CD4-positive, alpha-beta T cell treated with Interleukin-4 for 1 hour (primary cell): ENCODE measurements at places on chromosomes 12 and 14.

DNA sequence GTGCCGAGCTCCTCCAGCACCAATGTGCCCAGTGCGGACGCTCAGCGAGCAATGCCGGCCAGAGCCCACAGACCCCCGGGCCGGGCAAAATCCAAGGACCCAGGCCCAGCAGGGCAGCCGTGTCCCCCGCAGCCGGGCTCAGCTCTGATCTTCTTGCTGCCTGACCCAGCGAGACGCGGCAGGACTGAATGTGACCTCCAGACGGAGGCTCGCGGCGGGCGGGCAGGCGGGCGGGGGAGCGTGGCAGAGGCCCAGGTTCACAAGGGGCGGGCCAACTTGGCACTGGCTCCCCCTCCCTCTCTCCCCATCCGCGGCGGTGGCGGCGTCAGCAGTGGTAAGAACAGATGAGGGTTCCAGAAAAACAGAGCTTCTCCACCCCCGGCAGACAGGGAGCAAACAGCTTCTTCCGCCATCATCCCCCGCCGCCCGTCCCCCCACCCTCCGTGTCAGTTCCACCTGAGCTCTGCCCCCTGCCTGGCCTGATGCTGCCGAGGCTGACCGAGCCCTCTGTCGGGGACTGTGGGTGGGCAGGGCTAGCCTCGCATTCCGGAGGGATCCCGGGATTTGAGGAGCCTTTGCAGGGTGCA lies 94.3 kb downstream of the RFLNA start:
- peak; percentile 59 for DNase-seq

DNA sequence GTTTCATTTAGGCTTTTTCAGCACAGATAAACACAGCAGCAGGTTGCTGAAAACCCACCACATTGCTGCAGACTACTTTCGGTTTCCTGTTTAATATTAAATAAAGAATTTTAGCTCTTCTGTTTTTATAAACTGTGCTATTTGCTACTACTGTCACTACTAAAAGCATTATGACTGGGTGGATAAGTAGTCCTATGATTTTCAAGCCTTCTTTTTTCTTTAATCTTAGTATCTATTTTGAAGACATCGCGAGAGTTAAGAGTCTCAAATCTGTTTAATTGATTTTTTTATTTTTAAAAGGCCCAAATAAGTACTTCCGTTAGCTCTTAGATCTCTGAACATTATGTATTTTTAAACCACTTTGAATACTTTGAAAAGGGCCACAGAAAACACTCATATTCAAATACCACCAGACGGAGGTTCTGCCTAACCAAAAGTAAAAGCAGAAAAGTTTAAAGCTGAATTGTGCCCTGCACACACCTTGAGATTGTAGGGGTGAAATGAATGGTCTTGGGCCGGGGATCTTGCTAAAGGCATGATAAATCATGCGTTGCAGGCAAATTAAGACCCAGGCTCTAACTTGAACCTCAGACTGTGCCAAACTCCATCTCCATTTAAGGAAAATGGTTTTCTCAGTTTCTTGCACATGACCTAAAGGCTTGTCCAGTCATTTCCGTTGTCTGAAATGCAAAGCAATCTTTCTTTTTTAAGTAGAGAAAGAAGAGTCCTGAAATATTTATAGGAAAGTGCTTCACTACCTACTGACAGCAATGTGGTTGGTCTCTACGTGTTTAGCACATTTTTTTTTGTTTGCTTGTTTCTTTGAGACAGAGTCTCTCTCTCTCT lies 13.6 kb upstream of the FOXN3 start:
- DNase-seq = peak; percentile 83

DNA sequence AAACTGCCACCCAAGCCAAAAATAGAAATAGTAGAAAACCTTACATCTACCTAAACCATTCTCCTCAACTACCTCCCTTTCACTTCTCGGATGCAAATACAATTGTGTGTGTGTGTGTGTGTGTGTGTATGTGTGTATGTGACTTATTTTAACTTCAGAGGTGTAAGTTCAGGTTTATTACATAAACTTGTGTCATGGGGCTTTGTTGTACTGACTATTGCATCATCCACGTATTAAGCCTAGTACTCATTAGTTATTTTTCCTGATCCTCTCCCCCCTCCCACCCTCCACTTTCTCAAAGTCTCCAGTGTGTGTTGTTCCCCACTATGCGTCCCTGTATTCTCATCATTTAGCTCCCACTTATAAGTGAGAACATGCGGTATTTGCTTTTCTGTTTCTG lies 592.5 kb upstream of the ATP2B1 start:
- no peak for DNase-seq

- DNase-seq = peak; percentile 75
These were observed 114.8 kb downstream of the PLXNC1 start for GRCh38 chr12:94263011-94263811.

- no peak for DNase-seq
These were observed 20.7 kb downstream of the ACACB start for GRCh38 chr12:109137055-109137454.

- no peak for DNase-seq
These were observed 507 bp upstream of the CD9 start for GRCh38 chr12:6199531-6200255.

GRCh38 chr12:21852251-21852650 lies 77.7 kb upstream of the KCNJ8 start:
- DNase-seq = no peak

- no peak for DNase-seq
These were observed 88.6 kb downstream of the RAD51B start for GRCh38 chr14:67908052-67908754.

- no peak for DNase-seq
These were observed 27.9 kb downstream of the HNRNPC start for GRCh38 chr14:21241218-21241819.

- no peak for DNase-seq
These were observed 109.7 kb downstream of the ADGRD1 start for GRCh38 chr12:131063413-131063812.

DNA sequence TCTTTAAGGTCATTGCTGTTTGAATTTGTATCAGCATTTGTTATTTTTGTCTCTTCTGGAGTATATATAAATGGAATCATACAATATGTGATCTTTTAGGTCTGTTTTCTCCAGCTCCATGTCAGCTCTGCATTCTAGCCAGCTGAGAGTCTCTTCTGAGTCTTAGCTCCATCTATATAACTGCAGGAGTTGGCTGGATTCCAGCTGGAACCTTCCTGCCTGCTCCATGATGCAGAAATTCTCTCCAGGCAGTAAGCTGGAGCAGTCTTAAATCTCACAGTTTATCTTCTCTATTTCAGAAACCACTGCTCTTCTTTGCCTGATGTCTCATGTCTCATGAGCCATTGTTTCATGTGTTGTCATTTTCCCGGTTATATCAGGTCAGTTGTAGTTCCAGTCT lies 827.6 kb downstream of the NRXN3 start:
- DNase-seq = no peak

DNA sequence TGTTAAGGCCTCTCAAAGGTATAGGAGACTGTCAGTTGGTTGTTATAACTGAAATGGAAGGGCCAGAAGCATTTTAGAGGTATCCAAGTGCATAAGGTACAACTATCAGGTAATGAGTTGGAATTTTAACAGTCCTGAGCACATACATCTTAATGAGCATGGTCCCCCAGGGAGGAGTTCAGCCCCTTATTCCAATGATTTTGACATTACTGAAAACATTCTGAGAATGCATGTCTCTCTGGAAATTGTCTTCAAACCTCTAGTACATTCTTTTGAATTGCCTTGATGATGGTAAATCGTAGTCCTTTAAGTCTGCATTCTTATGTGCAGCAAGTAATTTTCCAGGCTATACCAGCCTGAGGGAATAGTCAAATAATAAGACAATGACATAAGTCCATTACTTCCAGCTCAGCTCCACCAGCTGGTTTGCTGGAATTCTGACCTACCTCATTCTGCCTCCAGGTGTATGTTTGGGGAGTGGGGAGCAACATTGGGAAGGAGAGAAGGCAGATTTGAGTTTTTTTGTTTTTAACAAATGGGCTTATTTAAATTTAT lies 239.2 kb downstream of the MSRB3 start:
- DNase-seq = no peak

- no peak for DNase-seq
These were observed 194.4 kb upstream of the CCDC196 start for GRCh38 chr14:66291756-66292155.

- DNase-seq = no peak
These were observed 1.1 kb downstream of the IFI27L2 start for GRCh38 chr14:94128216-94128839.

DNA sequence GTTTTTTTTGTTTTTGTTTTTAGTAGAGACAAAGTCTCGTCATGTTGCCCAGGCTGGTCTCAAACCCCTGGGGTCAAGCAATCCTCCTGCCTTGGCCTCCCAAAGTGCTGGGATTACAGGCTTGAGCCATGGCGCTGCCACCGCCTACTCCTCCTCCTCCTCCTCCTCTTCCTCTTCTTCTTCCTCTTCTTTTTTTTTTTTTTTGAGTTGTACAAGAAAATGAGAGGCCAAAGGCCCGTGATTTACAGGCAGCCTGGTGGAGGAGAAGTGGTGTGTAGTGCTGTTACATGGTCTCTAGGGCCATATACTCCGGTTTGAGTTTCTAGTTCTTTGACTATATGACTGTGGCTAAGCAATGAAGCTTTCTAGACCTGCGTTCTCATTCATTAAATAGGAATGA lies 29.6 kb upstream of the SPPL3 start:
- no peak for DNase-seq

DNA sequence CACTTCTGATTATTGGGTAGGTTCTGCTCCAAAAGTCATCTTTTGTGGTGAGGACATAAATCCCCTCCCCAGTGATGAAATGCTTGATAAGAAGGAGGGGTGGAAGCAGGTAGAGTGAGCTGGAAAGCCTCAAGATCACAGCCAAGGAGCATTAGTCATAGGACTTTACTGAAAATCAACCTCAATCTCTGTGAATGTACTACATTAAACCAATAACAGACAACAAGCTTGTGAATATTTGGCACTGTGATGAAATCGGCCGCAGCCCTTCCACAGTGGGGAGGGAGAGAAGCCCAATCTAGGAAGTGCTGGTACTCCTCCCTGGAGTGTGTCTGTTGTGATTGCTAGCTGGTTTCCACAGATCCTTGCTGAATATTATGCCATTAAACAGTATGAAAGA lies 41.2 kb upstream of the PTCSC3 start:
- DNase-seq = no peak

DNA sequence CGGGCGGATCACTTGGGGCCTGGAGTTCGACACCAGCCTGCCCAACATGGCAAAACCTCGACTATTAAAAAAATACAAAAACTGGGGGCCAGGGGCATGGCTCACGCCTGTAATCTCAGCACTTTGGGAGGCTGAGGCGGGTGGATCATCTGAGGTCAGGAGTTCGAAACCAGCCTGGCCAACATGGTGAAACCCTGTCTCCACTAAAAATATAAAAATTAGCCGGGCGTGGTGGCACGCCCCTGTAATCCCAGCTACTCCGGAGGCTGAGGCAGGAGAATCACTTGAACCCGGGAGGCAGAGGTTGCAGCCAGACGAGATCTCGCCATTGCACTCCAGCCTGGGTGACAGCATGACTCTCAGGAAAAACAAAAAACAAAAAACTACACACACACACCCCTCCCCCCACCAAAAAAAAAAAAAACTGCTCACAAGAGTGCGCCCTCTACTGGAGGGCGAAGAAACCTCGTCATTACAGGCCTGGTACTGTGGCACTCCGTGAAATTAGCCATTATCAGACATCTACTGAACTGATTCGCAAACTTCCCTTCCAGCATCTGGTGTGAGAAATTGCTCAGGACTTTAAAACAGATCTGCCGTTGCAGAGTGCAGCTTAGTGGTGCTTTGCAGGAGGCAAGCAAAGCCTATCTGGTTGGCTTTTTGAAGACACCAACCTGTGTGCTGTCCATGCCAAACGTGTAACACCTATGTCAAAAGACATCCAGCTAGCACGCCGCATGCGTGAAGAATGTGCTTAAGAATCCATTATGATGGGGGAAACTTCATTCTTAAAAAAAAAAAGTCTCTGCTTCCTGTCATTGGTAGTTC lies 7.7 kb downstream of the PPP1R3E start:
- peak; percentile 75 for DNase-seq

DNA sequence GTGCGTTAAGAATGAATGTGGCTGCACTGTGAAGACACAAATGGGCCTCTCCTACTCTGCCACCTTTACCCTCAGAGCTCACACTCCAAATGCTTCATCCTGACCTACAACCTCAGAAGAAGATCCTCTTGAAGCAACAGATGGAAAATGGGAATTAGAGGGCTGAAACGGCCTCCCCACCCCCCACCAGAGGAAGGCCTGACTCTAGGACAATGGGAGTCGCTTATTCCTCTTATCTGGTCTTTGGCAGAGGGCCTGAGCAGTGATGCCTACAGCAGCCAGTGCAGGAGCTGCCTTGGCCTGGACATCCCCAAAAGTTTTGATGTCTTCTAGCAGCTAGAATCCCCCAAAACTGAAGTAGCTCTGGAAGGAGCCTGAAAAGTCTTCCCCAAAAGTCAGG lies 29.2 kb downstream of the BTBD7 start:
- no peak for DNase-seq

GRCh38 chr14:80465546-80466220 lies 254.4 kb upstream of the DIO2 start:
- no peak for DNase-seq

DNA sequence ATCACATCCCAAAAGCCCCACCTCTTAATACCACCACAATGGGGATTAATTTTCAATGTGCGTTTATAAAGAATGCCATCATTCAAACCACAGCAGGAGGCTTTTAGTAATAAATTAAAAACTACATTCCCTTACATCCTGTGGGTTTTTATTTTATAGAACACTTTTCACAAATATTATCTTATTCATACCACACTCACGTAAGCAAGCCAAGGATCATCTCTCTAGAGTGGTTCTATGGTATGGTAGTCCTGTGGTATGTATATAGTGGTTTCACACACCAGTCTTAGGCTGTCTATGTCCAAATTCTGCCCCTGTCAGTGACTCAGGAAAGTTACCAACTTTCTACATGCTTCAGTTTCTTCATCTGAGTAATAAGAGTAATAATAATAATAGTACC lies 100.2 kb downstream of the GALC start:
- no peak for DNase-seq

- DNase-seq = no peak
These were observed 85.5 kb upstream of the PTPRB start for GRCh38 chr12:70722584-70723343.

DNA sequence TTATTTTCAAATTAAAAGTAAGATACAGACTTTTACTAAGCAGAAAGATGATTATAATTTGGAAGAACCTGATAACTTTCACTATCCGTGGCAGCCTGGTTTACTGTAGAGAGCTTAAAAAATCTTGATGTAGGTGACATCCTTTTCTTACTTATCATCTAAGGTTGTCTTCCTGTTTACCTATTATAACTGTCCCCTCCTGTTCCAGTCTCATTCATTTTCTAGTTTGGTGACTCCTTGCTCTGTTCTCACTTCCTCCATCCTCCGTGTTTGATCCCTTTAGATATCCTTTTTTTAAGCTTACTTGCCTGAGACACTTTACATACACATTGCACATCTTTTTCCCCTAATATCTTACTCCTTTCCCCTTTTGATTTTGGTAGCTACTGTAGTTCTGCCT lies 27.5 kb downstream of the CCDC91 start:
- no peak for DNase-seq

GRCh38 chr12:62876938-62877548 lies 57.9 kb downstream of the PPM1H start:
- DNase-seq = no peak

- no peak for DNase-seq
These were observed 1.9 kb upstream of the KRT18 start for GRCh38 chr12:52946797-52947547.
